ENCODE measurements at places on chromosomes 3 and 15.

GRCh38 chr15:70140543-70141375 lies 43.0 kb upstream of the TLE3 start:
- no peak for DNase-seq

DNA sequence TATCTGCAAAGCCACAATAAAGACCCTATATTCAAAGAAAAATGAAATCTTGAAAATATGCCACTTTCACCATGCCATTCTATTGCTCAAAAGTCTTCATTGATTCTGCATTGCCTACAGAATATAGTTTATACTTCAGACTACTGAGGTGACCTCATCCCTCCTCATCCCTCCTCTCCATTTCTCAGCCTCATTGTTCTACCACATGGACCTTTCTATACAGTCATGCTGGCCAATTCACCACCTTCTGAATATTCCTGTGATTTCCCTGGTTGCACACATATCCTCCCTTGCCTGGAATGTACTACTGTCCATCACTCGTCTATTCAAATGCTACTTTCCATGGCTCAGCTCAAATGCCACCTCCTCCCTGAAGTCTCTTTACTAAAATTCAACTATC lies 3.5 kb upstream of the COL8A1 start:
- no peak for DNase-seq

- no peak for DNase-seq
Measured at GRCh38 chr3:161745741-161746140, 249.1 kb downstream of the OTOL1 start.

DNA sequence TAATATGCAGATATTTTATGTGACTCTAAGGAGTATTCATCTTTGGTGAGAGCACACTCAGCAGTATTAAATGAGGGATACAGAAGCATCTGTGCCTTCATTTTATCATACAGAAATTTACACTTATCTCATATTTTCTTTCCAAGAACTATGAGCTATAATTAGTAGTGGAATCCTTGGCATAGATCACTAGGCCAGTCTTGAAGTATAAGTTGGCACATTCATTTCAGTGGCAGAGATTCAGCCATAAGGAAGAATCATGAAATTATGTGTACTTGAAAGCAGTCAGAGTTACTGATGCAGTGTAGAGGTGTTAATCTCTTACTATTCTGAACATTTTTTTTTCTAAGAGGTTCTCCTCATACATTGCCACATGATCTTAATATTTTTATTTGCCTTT lies 393.6 kb upstream of the GOLIM4 start:
- DNase-seq, result no peak

- DNase-seq, result no peak
Measured at GRCh38 chr3:172259111-172259541, 189.1 kb downstream of the GHSR start.

GRCh38 chr3:141279077-141279967 lies 47.7 kb downstream of the PXYLP1 start:
- DNase-seq, result no peak

DNA sequence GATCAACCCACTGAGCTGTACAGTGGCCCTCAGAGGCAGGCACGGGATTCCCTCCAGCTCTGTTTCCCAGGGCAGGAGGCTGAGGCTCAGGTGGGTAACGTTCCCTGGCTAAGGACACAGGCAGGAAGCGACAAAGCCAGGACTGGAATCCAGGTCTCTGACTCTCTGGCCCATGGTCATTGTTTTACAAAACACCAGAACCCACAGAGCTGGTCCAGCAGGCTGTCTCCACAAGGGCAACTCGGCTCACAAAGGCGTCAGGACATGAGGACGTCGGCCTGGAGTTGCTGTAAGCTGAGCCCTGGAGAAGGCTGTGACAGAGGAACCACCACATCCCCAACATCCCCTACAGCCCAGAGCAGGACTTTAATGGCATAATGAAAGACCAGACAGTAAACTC lies 30.7 kb downstream of the NUP210 start:
- no peak for DNase-seq

- DNase-seq, result no peak
Measured at GRCh38 chr15:51677452-51677851, 3.9 kb upstream of the SCG3 start.

DNA sequence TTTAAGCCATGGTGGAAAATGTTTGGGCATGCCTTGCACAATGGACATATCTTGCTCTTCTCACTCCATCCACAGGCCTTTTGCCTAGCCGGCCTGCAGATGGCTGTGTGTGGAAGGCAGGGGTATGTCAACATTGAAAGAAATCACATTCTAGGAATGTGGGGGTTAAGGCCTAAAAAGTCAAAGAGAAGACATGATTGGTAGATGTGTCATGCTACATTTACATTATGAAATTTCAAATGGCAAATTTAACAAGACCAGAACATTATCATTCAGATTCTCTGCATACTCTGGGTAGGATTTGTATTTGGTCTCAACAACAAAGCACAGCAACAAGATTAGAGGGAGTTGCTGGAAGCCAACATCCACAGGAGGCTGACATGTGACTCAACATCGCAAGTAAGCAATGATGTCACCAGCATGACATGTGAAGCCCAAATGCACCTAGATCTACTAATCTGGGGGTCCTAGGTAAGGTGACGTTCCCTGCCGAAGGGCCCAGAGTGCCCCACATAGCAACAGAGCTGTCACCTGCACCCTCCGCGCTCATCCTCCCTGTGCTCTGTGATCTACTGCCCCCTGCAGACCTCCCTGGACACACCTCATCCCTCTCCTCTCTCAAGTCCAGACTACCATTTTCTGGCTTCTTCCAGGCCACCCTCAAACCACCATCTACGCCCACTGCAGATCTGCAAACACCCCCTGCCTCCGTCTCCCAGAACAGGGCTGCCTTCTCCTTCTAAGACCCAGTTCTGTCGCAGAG lies 39.4 kb downstream of the CLDN18 start:
- DNase-seq, result no peak

DNA sequence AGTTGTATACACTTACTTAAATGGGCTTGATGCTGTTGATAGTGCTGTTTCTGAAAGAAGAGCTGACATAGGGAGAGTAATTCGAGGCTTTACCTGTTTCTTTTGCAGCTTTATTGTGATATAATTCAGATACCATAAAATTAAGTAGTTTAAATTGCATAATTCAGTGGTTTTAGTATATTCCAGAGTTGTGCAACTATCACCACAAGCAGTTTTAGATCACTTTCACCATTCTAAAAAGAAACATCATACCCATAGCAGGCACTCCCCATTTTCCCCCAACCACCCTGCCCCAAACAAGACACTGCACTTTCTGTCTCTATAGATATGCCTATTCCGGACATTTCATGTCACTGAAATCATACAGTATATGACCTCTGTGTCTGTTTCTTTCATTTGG lies 98.5 kb downstream of the MTHFS start:
- DNase-seq, result no peak

DNA sequence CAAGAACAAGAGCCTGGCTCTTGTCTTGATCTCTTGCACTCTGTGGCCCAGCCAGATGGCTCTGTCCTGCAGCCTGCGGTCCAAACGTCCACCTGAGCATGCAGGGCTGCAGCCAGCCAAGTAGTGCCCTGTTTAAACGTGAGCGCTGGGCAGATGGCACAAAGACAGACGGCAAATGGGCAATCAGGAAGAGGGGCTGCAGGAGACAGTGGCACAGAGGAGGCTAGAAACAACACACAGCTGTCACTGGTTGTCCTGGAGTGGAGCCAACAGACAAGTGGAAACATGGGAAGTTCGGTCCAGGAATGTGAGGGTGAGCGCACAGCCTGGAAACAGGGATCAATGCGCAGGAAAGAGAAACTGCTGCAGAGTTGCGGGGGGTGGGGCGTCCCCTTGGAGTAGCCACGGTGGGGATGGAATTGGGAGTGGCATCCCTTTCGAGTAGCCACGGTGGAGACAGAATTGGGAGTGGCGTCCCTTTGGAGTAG lies 10.7 kb upstream of the ZXDC start:
- DNase-seq, result no peak

DNA sequence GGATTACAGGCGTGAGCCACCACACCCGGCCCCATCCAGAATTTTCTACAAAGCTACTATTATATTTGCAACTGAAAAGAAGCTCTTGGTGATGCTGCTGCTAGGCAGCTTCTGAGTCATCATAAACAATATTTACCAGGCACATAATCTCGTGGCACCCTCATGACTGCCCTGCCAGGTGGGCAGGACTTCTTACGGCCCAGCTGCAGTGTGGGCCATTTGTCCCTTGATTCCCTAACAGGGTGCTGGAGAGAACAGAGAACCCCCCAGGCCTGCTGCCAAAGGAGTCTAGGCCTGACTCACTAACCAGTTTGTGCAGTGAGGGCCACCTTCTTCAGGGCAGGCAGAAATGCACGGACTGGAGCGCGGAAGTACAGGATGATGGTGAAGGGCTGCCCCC lies 4.9 kb downstream of the EPB42 start:
- DNase-seq, result no peak

DNA sequence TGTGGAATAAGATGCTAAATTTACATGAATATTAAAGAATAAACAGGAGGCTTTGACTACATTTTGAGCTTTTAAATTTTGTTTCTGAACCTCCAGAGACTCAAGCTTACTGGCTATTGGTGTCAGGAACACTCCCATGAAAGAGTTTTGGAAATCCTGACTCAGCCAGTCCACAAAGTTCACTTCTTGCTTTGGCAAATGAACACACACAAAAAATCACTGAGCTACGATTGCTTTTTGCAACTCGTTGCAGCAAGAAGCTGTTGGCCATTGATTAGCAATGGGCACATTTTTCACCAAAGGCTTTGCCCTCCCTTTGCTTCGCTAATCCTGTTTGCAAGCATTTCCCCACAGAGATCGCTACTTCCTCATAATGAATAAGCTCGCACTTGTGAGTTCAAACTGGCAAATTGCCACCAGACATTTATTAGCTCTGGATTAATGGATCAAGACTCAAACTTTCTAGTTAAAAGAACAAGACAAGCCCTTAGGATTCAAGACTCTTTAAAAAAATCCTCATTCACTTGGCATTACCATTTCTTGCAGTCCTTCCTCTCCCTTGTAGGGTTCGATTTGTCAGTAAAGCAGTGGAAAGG lies 343.2 kb upstream of the ONECUT1 start:
- DNase-seq, result no peak

DNA sequence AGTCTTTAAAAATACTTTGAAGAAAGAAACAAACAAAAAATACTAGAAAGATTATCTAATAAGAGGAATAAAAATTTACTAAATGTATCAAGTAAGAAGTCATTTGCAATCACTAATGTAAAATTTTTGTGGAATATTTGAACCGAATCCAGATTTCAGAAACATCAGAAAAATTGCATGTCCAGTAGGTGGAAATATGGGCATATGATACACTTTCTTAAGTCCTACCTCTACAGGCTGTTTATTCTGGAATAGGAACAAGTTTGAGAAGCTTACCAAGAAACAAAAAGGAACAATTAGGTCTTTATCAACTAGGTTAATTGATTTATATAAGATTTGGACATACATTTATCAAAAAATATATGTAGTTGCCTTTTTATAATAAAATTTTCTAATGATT lies 292.9 kb upstream of the ROBO1 start:
- no peak for DNase-seq

DNA sequence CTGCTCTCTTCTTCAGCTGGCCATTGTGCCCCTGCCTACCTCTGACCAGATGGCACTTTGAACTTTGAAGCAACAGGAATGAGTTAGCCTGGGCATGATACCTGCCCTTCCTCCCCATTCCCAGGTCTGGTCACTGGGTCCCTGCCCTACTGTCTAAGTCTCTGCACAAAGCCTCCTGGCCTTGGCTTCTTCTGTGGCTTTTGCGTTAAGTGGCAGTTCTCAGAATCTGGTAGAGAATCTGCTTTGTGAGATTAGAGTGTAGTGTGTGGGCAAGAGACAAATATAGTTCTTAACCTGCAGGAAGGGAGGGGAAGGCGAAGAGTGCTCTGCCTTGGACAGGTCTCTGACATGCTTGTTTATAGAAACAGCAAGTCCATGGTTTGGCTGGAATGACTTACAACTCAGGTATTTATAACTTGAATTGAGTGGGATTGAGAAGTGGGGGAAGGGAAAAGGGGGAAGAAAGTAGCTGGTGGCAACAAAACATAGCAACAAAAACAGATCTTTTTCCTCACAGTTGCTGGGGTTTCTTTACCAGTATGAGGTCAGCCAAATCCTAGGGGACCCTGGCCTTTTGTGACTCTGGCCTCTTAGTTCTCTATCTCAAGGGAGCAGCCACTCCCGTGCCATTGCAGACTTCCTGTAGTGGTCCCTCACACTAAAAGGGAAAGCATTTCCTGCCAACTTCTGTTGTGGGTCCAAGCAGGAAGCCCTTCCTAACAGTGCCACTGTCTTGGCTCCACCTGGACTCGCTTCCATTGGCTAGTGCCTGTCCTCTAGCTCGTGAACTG lies 16.7 kb downstream of the MAPKBP1 start:
- DNase-seq, result no peak

GRCh38 chr3:167008791-167009190 lies 371.3 kb downstream of the ZBBX start:
- DNase-seq, result no peak

DNA sequence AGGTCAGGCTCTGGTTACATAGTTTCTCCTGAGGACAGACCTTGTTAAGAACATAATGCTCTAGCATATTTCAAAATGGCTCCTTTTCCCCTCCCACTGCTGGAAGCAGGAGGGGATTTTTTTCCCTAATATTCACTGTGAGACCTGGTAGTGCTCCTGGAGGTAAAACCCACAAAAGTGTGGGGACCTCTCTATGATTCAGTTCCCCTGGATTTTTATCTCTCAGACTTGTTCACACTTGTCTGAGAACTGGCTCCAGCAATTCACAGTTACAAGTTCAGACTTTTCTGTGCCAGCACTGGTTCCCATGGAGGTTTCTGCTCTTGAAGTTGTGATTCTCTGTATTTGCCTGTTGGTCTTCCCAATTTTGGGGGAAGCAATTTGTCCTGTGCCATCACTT lies 36.3 kb upstream of the PCOLCE2 start:
- no peak for DNase-seq

- no peak for DNase-seq
Measured at GRCh38 chr3:148998715-148999423, 7.5 kb downstream of the GYG1 start.

- DNase-seq, result no peak
Measured at GRCh38 chr3:159948429-159949144, 40.0 kb upstream of the IL12A start.

DNA sequence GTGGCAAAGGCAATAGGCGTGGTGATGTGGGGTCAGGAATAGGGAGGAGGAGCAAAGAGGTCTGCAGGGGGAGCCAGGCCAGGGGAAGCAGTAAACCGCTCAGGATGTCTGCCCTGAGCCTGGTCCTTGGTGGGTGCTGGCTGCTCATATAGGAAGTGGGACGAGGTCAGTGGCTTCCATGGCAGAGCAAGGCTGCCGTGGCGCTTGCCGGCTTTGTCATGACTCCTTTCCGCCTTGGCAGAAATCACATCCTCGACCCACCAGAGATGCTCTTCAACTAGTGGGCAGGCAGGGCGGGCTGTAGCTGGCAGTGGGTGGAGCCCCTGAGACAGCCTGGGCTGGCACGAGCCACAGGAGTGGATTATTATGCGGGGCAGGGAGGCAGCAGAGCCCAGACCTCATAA lies 13.1 kb upstream of the SKOR1 start:
- no peak for DNase-seq

All from NCI-H1048 (cell line).